ENCODE measurements at places on chromosomes 11 and 22.

GRCh38 chr22:38440747-38441350 lies 14.2 kb downstream of the KCNJ4 start:
- no peak for DNase-seq

- no peak for DNase-seq
Observed at GRCh38 chr11:116853461-116854073, 16.1 kb upstream of the APOA1 start.

DNA sequence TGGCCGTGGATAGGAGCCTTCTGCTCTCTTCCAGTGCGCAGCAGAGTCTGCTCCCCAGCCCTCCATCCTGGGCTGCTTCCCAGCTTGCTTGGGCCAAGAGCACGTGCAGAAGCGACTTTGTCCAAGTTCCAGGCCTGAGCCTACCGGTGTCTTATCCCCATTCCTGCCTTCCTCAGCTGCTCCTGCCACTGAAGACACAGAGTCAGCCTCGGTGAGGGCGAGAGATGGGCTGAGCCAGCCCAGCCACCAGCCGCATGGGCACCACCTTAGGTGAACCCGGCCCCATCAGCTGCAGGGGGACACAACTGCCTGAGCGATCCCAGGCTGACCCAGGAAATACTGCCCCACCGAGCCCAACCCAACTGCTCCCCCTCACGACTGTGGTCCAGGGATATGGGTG lies 847.8 kb downstream of the TBC1D22A start:
- DNase-seq: no peak

- no peak for DNase-seq
Observed at GRCh38 chr11:30510750-30511149, 75.4 kb downstream of the MPPED2 start.

GRCh38 chr11:123264431-123264780 lies 69.4 kb upstream of the CLMP start:
- DNase-seq: no peak

DNA sequence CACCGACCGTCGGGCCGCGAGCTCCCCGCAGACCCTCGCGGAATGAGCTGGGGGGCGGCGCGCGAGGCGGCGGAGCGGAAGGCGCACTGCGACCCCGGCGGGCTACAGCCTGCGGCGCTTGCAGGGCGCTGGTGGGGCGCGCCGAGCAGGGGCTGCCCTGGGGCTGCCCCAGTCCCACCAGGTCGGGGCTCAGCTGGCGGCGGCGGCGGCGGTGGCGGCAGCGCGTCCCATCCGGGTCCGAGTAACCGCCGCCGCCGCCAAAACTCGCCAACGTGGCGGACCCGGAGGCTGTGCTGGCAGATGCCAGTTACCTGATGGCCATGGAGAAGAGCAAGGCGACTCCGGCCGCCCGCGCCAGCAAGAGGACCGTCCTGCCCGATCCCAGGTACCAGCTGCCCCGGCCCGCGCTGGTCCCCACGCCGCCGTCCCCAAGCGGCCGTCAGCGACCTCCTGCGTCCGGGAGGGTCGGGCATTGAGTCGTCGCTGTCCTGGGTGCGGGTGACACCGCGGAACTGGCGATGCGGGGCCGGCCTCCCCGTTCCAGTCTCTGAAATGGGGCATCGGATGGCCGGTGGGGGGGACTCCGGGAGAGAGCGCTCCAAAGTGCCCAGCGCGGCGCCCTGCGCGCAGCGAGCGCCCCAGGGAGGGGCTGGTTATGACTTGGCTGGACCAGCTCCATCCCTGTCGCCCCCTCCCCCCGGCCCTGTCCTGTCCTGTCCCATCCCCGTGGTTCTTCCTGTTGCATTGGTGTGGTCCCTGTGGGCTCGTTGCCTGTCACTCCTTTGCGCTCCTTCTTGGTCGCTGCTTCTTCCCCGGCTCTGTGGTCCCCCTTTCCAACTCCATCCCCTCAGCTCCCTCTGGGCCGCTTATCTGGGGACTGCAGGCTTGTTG lies 63.5 kb downstream of the CRYBB2 start:
- no peak for DNase-seq

DNA sequence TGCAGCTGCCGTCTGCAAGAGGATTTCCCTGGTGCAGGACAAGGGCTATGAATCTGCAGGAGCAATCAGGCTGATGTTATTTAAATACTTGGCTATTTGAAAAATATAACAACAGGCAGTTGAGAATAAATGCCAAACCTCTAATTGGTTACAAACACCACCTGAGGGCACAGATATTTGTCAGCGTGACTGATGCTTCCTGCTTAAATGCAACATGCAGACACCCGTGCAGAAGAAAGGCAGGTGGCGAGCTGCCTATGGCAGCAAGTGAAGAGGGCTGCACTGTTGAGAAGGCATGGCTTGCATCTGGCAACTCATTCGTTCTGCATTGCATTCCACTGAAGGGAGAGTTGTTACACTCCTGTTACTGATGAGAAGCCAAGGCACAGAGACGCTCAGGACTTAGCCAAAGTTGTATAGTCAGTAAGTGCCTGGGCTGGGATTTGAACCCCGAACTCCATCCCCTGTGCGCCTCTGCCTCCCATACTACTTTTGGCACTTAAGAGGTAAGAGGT lies 350.6 kb downstream of the TENM4 start:
- no peak for DNase-seq

DNA sequence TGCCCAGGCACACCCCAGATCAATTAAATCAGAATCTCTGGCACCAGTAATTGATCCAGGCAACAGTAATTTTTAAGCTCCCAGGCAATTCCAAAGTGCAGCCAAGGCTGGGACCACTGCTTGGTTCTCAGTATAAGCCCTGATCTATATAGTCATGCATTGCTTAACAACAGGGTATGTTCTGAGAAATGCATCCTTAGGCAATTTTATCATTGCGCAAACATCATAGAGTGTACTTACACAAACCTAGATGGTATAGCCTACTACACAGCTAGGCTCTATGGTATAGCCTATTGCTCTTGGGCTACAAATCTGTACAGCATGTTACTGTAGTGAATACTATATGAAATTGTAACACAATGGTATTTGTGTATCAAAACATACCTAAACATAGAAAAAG lies 651 bp upstream of the C11orf42 start:
- DNase-seq: no peak
